ENCODE measurements at places on chromosomes 3 and 15.

DNA sequence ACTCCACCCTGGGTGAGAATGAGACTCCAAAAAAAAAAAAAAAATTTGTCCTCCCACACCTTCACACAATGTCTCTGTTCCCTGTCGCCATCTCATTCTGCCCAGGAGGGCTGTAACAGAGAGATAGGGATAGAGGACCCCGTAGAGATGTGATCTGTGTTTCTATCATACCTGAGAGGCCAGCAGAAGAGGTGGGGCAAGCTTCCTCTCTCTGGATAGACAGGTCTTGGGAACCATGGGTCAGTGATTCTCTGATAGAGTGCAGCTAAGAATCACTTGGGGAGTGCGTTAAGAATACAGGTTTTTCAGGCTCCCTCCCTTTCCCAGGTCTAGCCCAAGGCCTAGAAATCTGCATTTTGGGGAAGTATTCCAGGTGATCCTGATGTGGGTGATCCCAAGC lies 8.3 kb downstream of the CA12 start:
- DNase-seq, result no peak

DNA sequence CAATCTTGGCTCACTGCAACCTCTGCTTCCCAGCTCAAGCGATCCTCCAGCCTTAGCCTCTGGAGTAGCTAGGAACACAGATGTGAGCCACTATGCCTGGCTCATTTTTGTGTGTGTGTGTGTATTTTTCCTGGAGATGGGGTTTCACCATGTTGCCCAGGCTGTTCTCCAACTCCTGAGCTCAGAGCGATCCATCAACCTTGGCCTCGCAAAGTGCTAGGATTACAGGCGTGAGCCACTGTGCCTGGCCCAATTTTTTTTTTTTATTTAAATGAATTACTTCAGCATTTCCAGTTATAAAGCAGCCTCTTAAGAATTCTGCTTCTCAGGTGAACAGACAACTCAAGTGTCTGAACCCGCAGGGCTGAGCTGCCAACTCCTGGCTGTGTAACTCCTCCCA lies 20.1 kb upstream of the ST3GAL6 start:
- no peak for DNase-seq

- no peak for DNase-seq
These were observed 409.9 kb upstream of the ALCAM start for GRCh38 chr3:104956620-104957345.

- DNase-seq, result no peak
These were observed 35.0 kb downstream of the ZNF148 start for GRCh38 chr3:125340121-125340520.

DNA sequence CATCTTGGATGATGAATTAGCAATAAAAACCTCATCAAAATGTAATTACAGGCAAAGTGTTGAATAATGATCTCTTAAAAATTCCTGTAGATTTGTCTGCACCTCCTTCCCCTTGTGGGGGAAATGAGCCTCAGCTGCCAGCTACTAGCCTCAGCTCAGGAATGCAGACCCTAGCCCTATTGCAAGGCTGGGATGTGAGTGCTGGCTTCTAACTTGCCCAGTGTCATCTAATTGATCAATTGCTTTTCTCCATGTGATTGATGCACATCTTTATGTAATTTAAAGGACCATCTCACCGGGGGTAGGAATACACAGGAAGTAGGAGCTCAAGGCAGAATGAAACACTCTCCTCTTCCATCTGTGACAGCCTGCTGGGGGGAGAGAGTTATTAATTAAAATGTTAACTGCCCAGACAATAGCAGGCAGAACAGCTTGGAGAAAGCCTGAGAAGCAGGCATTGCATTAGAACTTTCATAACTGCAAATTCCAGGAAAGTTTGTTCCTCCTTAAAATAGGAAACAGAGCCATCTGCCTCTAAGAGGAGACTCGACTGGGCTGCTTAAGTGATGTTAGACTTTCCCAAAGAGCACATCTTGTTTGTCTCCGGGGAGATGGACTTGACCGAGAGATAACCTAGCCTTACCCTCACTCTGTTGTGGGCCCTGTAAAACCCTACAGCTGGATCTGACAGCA lies 69.6 kb downstream of the LRTM1 start:
- no peak for DNase-seq

GRCh38 chr15:62847900-62848489 lies 194.6 kb upstream of the TPM1 start:
- DNase-seq, result peak; percentile 39

GRCh38 chr15:70227147-70227546 lies 129.4 kb upstream of the TLE3 start:
- DNase-seq, result no peak

- DNase-seq, result no peak
These were observed 317 bp upstream of the MESP2 start for GRCh38 chr15:89775815-89776214.

DNA sequence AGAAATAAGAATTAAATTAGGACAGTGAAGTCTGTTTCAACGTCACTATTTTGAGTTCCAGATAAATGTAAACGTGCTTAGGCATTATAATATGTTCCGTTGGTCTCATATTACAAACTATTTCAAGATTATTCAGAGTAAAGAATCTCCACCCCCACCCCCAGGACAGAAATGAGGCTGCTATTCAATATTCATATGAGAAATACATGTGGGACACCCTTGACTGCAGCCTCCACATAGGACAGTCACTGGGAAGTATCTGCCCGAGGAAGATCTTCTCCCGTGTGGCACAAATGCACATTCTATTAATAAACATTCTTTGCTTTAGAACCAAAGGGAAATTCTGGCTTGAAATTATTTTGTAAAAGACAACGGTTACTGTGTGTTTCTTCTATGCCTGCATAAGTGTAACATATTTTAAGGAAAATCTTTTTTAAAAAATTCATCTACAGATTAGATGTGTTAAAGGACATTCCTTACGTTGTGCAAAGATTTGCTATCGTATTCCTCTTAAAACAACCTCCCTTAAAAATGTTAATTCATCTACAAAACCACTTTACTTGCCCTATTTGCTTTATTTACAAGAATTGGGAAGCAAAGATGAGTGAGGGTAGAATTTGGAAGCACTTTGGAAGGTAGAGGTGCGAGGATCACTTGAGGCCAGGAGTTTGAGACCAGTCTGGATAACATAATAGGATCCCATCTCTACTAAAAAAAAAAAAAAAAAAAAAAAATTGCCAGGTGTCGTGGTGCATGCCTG lies 148.3 kb upstream of the SOX14 start:
- DNase-seq, result no peak

- no peak for DNase-seq
These were observed 17.5 kb downstream of the TIPARP start for GRCh38 chr3:156691920-156692319.

DNA sequence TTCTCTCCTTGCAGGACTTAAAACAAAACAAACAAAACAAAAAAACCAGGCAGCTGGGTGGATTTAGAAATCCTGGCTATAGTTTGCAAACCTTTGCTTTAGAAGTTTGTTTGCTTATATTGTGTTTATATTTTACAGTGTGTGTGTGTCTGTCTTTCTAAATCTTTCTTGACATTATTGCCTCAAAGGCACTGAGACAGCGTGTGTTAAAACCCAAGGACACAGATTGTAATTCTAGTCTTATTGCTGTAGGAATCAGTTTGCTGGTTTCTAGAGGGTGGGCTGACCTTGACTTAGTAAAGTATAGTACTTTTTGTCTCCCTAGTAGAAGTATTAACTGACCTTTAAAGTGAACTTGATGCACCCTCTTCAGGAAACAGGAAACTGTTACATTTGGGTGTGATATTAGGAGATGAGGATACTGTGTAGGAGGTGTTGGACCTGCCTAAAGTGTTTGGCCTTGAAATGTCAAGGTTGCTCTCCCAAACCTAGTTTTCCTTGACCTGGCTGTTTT lies 71.0 kb downstream of the TCF12 start:
- DNase-seq, result no peak

GRCh38 chr3:48528048-48528447 lies 24.1 kb upstream of the SHISA5 start:
- DNase-seq, result no peak

- DNase-seq, result no peak
These were observed 117.7 kb upstream of the SPATA16 start for GRCh38 chr3:173258697-173259096.

DNA sequence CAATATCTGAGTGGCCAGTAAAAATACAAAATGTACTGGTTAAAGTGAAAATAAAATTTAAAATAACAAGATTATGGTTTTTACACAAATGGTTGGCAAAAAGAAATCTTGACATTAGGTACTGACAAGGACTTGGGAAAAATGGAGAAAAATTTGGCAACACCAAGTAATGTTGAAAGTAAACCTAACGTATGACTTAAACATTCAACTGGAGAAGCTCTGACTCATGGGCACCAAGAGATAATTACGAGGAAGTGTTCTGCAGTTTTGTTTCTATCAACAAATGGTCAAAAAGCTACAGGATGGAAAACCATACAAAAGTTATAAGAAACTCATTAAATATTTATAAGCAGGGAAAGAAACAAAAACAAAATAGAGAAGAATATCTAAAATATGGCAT lies 177.7 kb downstream of the ZNF385D start:
- DNase-seq, result no peak

DNA sequence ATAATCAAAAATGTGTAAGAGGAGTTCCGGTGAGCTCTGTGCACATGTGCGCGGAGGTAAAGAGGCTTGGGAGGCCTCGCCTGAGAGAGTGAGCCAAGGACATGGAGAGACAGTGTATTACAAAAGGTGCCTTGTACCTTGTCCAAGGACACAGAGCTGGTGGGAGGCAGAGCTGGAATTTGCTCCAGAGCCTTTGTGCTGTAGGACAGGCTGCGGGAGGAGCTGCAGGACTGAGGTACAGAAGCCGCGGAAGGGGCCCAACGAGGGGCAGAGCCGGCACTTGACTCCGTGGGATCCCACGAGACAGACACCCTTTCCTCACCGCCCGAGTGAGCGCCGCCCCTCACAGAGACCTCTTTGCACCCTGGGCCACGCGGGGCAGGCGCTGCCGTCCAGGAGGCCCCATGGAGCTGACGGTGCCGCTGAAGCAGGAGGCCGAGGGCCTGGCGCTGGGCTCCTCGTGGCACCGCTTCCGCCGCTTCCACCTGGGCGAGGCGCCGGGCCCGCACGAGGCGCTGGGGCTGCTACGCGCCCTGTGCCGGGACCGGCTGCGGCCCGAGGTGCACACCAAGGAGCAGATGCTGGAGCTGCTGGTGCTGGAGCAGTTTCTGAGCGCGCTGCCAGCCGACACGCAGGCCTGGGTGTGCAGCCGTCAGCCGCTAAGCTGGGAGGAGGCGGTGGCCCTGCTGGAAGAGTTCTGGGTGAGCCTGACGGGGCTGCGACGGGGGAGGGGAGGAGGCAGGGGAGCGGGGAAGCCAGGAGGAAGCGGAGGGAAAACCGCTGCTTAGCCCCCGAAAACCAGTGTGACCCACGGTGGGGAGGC lies 68.7 kb downstream of the SLTM start:
- DNase-seq, result peak; percentile 15

- no peak for DNase-seq
These were observed 150.1 kb upstream of the TGFBR2 start for GRCh38 chr3:30456264-30456663.

- no peak for DNase-seq
These were observed 53.6 kb downstream of the LMCD1 start for GRCh38 chr3:8555113-8555661.

DNA sequence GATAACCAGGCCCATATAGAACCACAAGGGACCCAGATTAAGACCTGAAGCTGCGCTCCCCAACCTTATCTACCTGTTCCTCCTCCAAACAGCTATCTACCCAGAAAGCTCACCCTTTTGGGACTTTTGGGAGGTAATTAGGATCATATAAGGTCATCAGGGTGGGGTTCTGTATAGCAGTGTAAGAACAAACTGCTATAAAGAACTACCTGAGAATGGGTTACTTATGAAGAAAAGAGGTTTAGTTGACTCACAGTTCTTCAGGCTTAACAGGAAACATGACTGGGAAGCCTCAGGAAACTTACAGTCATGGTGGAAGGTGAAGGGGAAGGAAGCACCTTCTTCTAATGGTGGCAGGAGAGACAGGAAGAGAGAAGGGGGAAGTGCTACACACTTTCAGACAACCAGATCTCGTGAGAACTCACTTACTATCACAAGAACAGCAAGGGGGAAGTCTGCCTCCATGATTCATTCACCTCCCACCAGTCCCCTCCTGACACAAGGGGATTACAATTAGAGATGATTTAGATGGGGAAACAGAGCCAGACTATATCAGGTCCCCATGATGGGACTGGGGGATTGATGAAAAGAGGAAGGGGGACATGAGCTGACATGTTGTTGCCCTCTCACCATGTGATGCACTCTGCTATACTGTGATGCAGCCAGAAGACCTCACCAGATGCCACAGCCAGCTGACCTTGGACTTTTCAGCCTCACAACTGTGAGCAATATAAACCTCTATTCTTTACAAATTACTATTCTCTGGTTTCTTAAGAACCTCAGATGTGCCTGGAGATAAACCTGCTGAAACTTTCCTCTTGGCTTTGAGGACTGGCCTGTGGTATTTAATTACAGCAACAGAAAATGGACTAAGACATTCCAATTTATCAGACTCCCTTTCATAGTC lies 15.3 kb upstream of the FMN1 start:
- DNase-seq, result no peak

GRCh38 chr3:88985491-88985890 lies 121.9 kb upstream of the EPHA3 start:
- DNase-seq, result no peak

DNA sequence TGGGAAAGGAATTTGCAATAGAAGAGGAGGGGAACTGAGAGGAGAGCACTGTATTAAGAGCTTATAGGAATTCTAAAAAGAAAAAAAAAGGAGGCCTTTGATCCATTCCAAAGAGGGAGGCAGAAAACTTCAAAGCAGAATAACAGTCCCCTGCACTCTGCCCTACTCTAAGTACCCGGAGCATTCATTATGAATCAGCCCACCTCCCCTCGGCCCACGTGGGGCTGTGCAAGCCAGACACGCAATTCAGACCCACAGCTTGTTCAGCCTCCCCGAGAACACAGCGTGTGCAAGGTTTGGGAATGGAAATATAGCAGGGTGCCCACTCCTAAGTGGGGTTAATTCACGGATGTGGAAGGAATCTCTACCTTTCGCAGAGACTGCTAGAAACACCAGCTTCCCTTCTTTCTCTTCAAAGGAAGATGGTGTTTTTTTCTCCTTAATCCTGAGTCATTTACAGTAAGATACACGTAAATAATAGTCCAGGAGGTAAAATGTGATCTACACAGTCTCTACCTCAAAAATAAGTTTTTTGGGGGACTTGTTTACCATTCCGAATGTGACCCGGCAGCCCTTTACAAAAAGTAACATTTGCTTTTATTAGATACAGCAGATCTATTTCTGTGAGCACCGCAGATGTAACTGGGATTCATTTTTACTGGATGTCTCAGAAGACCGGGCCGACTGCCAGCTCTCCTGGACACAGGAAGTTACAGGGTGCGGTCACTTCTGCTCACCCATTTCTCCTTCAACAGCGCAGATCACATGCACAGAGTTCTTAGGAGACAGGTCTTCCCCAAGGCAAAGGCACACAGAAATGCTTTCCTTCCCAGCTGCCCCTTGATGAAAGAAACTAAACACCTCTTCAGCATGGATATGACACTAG lies 768.5 kb upstream of the CFAP20DC start:
- no peak for DNase-seq

DNA sequence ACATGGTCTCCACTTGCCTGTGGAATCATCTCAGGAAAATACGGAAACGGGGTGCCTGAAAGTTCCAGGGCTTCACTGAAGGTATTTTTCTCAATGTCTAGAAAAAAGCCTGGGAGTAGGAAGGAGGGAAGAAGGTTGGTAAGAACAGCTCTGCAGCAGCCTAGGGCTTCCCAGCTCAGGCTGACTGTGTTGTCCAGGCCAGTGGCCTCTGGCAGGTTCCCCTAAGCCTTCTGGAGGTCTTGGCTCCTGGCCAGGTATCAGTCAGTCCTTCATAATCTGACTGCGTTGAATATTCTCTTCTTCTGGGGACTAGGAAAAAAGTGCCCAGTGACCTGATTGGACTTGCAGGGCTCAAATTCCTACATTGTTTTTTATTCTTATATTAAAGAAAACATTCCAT lies 38.6 kb downstream of the SSR3 start:
- no peak for DNase-seq

GRCh38 chr3:141382571-141382970 lies 14.3 kb downstream of the ZBTB38 start:
- no peak for DNase-seq
